ENCODE measurements at places on chromosomes 3 and 15.

DNA sequence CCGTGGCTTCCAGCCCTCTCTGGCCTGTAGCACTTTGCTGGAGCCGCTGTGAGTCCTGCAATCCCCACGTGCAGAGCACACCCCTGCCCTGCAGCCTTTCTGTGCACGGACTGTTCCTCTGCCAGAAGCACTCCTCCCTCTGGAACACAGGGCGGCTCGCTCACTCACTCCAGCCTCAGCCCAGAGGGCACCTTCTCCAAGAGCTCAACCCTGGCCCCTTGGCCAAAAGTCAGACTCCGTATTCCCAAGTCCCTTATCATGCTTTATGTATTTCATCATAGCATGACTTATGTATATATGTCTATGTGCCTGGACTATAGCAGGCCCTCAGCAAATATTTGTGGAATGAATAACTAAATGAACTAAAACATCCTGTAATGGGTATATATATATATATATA, 63.2 kb downstream of the ASB7 start:
- no peak for DNase-seq

- no peak for DNase-seq
Measured at GRCh38 chr3:148217317-148217716, 480.4 kb upstream of the AGTR1 start.

GRCh38 chr15:45535486-45536042, 13.0 kb upstream of the SLC30A4 start:
- no peak for DNase-seq

DNA sequence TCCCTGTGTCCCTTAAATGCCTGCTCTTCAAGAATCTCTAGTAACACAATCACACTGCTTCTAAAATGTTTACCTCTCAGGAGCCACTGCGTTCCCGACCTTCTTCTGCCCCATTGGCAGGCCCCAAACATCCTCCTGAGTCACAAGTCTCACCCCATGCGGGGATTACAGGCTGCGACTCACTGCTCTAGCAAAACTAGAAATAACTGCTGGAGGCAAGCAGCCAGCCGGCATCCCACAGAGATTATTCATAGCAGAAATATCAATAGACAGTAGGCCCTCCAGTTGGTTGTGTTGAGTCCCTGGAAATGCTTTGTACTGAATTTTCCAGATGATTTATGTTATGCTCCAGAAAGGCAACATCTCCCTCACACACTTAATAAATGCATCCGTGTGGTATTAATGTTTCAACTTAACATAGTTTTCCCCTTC, 64.8 kb downstream of the RFTN1 start:
- no peak for DNase-seq

- no peak for DNase-seq
Measured at GRCh38 chr3:157871838-157872460, 234.3 kb downstream of the SHOX2 start.

GRCh38 chr15:38626443-38627050, 61.9 kb upstream of the RASGRP1 start:
- DNase-seq = no peak

- DNase-seq = no peak
Measured at GRCh38 chr3:107816107-107816506, 274.7 kb downstream of the CD47 start.

- no peak for DNase-seq
Measured at GRCh38 chr3:188196232-188196990, 42.5 kb downstream of the LPP start.

DNA sequence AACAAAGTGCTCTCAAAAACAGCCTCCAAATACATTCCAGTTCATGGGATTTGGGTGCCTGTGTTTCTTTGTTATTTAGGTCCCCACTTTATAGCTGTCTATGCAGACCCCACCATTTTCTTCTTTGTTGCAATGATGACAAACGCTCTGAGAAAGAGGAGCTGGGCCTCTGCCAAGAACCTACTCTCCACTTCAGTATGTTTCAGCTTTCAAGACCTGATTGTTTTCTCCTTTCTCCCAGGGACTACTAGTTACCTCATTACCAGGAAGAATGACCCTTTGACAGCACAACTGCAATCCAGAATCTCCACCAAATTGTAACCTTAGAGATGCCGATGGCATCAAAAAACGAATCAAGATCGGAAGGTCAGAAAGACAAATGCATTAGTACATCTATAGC, 236.8 kb downstream of the MEIS2 start:
- no peak for DNase-seq

GRCh38 chr3:184658223-184658928, 53.5 kb downstream of the MAGEF1 start:
- DNase-seq = peak; percentile 21

GRCh38 chr3:76199382-76199781, 414.0 kb upstream of the ZNF717 start:
- DNase-seq = peak; percentile 2

- no peak for DNase-seq
Measured at GRCh38 chr3:123075359-123075758, 8.5 kb downstream of the PDIA5 start.

DNA sequence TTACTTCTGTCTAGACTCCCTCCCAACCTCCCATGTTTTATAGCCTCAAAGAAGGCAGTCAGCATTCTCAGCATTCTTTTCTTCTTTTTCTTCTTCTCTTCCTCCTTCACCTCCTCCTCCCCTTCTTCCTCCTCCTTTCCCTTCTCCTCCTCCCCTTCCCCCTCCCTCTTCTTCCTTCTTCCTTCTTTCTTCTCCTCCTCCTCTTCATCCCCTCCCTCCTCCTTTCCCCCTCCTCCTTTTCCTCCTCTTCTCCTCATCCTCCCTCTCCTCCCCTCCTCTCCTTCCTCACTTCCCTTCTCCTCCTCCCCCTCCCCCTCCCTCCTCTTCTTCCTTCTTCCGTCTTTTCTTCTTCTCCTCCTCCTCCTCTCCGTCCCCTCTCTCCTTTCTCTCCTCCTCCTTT, 3.6 kb upstream of the LPCAT4 start:
- no peak for DNase-seq

DNA sequence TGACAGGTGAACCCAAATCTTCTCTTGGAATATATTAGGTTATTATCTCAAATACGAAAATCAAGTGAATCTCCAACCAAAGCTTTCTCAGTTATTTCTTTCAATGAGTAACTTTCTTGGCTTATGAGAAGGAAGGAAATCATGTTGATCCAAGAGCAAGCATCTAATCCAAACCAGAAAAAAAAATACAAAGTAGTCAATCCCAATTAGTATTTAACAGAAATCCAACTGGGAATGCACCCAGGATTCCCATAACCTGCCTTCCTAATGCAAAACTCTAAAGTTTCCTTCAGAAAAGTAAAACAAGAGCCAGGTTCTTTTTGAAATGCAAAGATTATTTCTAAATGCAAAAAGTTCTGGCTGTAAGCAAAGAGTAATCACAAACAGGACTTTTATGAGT, 289.3 kb downstream of the SHOX2 start:
- no peak for DNase-seq

DNA sequence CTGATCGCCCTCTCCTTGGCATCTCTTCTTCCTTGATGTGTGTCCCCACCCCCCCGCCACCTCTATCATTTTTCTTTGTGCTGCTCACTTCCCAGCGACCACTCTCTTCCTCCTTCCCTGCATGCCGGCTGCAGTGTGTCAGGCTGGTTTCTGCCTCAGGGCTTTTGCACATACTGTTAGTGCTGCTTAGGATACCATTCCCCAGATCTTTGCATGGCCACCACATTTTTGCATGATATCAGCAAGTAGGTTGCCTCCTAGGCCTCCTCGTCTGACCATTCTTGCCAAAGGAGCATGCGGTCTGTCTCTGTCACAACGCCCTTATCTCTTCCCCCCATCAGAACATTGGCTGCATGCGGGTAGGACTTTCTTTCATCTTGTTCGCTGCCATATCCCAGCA, 12.5 kb downstream of the FBLN2 start:
- no peak for DNase-seq

DNA sequence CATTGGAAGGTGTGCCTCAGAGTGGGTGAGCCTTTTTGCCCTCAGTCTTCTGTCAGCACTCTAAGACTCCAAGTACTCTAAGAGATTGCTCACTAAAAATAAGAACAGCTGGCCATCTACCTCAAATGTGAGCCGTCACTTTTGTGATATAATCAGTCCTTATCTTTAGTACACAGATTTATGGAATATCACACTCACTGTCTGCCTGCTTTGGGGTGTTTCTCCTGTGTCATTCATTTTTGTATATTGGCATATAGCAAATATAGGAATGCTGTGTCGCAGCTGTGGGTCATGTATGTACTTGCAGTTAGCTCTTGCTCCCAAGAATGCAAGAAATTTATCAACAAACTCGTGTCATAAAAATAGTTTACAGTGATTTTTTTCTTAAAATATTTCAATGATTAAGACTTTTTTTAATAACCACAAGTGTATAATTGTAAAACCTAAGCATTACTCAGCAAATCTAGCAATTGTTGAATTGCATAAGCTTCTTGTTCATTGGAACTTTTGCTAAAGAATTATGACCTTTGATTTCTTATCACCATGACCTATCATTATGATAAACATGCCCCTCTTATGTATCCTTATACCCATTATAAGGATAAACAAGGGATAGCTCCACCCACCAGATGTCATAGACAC, 18.8 kb downstream of the SETD5 start:
- DNase-seq = no peak

GRCh38 chr3:149532489-149533180, 58.1 kb downstream of the TM4SF4 start:
- no peak for DNase-seq

- DNase-seq = no peak
Measured at GRCh38 chr3:45763303-45763675, 33.0 kb downstream of the SLC6A20 start.

- no peak for DNase-seq
Measured at GRCh38 chr3:45826321-45826720, 15.6 kb downstream of the LZTFL1 start.

DNA sequence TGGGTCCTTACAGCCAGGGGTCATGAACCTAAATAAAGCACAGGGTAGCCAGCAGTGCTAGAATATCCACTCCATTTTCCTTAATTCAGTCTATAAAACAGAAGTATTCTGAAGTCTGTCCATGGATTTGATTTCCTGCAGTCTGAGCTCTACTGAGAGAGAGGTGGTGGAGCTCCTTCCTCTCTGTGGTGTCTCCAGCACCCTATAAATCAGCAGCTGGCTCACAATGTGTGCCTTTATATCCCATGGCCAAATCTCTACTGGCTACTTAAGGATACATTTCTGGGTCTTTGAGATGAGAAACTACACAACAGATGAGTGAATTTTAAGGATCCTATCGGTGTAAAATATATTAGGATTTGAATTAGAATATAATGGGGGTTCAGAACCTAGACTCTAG, 339.9 kb upstream of the RBMS3 start:
- DNase-seq = no peak

GRCh38 chr15:37100966-37101215, 542 bp upstream of the MEIS2 start:
- no peak for DNase-seq

DNA sequence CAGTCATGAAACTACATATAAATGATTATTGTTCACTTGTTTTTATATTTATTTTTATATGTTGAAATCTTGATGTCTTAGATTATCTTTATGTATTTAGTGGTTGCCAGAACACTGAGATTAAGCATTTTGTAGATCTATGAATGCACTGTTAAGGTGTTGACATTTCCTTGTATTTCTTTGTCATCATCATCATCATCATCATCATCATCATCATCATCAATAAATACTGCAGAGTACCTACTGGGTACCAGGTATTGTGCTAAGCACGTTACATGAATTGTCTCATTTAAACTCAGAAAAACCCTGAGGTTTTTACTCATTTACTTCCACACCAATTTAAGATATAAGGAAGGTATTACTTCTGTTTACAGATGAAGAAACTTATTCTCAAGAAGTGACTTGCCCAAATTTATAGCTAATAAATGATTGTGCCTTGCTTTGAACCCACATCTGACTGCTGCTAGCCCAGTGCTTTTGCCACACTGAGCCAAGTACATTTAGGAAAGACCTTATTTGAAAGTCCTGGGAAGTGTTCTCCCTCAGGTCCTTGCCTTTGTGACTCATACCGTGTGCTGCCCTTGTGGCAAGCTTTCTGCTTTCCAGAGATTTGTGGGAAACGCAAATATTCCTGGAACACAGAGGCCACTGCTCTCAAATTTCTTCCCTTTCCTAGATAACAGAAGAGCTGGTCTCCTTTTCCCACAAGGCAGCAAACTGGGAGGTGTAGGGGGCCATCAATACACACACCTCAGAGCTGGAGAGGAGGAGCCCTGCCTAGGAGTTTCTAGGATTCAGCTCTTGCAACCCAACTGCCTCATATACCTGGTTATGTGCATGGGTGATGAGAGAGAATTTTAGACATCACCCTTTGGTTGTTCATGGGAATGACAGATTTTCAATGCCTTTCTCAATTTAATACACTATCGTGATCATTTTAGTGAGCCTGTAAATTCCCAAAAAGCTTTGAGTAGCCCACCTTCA, 115.4 kb upstream of the C15orf61 start:
- no peak for DNase-seq

DNA sequence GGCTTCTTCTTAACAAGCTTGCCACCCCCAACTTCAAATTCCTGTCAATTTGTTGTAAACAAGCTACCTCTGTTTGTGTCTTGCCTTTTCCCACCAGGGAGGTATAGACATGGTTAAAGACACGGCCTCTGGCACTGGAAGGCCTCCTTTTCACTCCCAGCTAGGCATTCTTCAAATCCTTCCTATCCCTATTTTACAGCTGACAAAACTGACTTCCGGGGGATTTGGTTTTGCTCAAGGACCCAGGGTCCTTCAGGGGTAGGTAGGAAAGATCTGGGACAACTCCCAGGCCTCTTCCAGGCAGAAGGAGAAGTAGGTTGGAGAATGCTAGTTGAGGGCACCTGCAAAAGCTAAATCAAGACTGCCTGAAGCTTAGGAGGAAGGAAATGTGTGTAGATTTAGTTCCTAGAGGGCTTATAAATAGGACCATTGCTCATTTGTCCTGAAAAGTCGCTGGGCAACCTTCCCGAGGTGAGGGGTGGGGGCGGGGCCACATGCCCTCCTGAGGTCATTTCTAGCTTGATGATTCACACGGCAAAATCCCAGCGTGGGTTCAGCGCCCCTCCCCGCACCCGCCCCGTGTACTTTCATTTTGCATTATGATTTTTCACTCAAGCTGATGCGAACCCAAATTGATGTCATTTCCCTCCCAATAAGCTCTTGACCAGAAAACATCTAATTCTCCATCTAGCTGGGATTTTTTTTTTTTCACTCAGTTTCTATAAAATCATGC, 365.5 kb downstream of the SHQ1 start:
- DNase-seq = peak; percentile 27

- DNase-seq = no peak
Measured at GRCh38 chr3:131812433-131812832, 222.4 kb downstream of the CPNE4 start.

GRCh38 chr3:120661106-120661905, 20.7 kb downstream of the HGD start:
- DNase-seq = no peak

DNA sequence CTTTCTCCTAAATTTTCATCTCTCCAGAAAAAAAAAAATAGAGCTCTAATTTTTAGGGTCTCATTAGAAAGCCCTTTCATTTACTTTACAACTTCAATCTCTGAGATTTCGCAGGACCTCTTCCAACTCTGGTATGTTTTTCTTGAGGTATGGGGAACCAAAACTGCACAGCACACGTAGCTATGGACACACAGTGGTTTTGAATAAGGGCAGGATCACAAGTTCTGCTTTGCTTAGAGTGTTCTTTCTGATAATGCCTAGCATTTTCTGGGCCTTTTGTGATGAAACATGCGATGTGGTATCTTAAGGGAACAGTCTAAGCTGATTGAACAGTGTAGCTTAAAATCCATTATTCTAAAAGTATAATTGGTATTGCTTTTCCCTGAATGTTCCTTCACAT, 25.3 kb downstream of the ZNF592 start:
- DNase-seq = peak; percentile 33

GRCh38 chr3:112967828-112968227, 7.1 kb downstream of the CD200R1 start:
- DNase-seq = peak; percentile 46

GRCh38 chr3:37920156-37920699, 58.5 kb downstream of the CTDSPL start:
- no peak for DNase-seq
